Urinary bladder (tissue), 4 donors: ENCODE measurements at places on chromosomes 1 and 21.

- DNase-seq, result no peak
These were observed 118.7 kb upstream of the ZBTB40 start for GRCh38 chr1:22332795-22333499.

DNA sequence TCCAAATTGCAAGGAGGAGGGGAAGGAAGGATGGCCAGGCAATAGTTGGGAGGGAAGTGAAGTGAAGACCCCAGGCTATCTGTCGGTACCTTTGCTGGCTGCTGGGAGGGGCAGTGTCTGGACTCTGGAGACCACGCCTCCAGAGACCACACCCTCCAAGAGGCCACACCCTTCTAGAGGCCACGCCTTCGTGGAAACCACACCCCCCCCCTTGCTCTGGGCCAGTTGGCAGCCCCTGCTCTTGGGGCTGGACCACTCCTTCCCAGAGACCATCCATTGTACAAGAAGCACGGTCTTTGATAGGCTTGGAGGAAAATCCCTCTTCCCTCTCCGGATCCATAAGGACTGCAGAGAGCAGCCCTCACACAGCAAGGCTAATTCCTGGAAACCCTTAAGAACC is 73.1 kb downstream of the RYR2 start:
- no peak for DNase-seq

- no peak for DNase-seq
These were observed 46.2 kb upstream of the SLC44A3 start for GRCh38 chr1:94773931-94774422.

GRCh38 chr1:189217646-189218045 is 1260.0 kb downstream of the BRINP3 start:
- no peak for DNase-seq

DNA sequence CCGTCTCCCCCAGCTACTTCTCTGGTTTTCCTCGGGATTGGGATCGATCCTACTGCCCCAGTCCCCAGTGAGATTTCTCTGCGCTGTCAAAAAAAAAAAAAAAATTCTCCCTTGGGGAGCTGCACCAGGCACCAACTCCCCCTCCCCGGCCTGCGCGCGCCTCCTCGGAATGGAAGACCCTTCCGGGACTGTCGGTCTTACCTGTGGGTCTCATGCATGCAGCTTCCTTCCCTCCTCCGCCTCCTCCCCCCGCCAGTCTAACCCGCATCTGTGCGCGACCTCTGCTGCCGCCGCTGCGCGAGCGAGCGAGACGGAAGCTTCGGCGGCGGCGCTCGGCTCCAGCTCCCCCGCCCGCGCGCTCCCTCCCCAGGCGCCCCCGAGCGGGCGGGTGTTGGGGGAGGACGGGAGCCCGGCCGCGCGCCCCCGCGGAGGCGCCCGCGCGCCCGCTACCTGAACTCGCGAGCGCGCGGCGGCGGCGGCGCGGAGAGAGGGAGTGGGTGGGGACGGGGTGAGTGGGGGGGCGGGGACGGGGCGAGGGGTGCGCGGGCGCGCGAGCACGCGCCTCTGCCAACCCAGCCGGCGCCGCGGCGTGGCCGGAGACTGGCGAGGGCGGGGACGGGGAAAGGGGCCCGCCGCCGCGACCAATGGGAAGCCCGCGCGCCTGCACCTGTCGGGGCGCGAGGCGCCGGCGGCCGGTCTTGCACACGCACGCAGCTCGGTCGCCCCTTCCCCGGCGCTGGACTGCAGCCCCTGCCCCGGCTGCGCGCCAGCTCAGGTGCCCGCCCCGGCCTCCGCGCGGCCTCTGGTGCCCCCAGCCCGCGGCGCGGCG is at the start of gene SUSD4:
TSS of gene SUSD4 (minus strand) at position 321 of the 829 bp plus-strand sequence. CDS start 751 bp downstream, outside the sequence.
- no peak for DNase-seq

- no peak for DNase-seq
These were observed 324.8 kb downstream of the COL11A1 start for GRCh38 chr1:102783487-102783886.

- no peak for DNase-seq
These were observed 244.6 kb upstream of the DMRTA2 start for GRCh38 chr1:50667710-50668356.

DNA sequence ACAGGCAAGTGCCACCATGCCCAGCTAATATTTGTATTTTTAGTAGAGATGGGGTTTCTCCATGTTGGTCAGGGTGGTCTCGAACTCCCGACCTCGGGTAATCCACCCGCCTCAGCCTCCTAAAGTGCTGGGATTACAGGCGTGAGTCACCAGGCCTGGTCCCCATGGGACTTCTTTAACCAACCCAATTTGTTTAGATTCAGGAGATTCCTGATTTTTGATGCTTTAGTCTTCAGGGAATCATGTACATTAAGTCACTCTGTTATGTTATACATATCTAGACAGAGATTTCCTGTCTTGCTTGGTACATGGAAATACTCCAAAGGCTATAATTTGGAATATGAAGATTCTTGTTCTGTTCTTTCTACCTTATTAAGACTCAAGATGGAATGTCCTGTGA is 202.4 kb upstream of the L1TD1 start:
- DNase-seq, result no peak

DNA sequence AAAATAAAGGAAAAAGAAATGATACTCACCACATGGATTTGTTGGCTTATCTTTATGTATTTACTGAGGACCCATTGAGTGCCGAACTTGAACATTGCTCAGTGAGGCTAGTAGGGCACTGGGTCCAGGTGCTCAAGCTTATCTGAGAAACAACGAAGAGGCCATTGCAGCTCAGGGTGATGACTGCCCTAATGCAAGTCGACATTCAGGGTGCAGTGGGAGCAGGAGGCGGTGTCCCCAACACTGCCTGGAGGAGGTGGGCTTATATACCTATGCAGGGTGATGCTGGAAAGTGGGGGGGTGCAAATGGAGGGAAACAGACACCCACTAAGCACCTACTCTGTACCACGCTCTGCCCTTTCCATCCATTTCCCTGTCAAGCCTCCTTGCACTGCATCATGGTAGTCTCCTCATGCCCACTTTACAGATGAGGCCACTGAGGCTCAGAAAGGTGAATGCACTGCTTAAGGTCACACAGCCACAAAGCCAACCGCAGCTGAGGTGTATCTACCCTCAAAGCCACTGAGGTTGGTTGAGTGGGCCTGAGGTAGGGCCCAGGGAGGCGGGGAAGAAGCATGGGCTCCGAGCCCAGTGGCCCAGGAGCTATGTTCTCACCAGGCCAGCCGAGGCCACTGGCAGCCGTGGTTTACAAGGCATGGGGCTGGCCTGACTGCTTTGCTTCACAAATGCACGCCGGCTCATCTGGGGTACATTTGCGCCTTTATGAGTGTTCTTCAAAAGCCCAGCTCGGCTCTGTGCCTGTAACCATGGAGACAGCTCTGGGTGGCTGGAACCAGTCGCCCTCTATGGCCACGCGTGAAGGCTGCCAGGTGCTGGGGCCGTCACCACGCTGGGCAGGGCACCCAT is 103.8 kb downstream of the EPHB2 start:
- DNase-seq, result peak; percentile 70

DNA sequence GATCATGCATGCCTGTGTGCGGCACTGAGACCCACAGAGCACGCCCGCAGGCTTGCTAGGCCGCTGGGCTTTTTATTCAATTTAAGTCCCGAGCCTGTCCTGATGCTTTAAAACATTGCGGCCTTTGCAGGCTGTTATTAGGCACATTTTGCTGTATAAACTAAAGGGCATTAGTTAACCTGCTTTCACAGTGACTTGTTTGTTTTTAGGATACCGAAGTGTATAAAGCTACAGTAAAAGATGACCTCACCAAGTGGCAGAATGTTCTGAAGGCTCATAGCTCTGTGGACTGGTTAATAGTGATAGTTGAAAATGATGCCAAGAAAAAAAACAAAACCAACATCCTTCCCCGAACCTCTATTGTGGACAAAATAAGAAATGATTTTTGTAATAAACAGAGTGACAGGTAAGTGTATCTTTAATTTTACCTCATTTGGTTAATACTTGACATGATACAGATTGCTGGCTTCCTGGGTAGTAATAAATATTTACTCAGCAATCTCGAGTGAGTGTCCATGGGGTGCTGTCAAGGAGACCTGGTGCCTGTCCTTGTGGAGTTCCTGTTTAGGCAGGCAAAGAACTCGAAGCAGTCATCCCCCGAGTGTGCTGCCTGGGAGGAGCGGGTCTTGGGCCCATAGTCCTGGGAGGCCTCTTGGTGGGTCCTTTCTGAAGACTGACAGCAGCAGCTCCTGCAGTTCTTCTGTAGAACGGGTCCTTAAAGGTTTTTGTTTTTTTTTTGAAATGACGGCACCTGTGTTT is 40.1 kb downstream of the TRAPPC10 start:
- no peak for DNase-seq

- no peak for DNase-seq
These were observed 13.9 kb downstream of the PRMT2 start for GRCh38 chr21:46649356-46649755.

- DNase-seq, result no peak
These were observed 8.9 kb downstream of the KCNAB2 start for GRCh38 chr1:6054596-6054995.

- no peak for DNase-seq
These were observed 12.6 kb upstream of the CHI3L2 start for GRCh38 chr1:111214884-111215283.

GRCh38 chr1:209414803-209415329 is 168.6 kb upstream of the CAMK1G start:
- DNase-seq, result no peak

- peak; percentile 40 for DNase-seq
These were observed 5.8 kb downstream of the KISS1 start for GRCh38 chr1:204190212-204191211.

DNA sequence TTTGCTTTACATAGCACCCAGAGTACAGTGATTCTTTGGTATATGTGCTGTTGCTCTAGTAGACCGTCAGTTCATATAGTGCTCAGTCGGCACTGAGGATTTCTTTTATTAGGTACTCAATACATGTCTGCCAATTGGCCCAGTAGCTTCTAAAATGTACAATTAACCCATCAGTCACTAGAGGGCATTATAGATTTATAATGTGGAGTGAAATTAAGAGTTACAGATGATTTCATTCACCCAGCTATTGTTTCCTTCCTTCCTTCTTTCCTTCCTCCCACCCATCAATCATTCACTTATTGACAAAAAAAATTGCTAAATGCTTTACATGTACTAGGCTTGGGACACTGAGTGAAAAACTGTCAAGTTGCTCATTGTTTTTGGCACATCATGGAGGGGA is 263.6 kb upstream of the USP24 start:
- no peak for DNase-seq

DNA sequence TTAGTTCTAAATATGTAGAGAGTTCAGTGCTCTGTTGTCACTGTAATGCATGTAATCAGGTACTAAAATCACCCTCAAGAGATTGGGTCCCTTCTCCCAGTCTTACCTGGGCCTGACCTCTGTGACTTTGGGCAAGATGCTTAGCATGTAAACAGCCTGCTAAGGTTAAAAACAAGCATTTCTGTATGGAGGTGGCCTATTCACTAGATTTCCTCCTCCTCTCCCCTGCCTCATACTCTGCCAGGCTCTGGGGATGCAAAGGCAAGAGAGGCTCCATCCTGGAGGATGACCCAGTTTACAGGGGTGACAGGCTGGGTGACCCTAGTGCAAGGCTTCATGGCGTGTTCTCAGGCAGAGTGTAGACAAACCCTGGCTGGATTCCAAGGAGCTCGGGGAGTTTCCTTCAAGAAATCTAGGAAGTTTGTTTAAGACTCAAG is 28.8 kb downstream of the VANGL2 start:
- DNase-seq, result no peak

DNA sequence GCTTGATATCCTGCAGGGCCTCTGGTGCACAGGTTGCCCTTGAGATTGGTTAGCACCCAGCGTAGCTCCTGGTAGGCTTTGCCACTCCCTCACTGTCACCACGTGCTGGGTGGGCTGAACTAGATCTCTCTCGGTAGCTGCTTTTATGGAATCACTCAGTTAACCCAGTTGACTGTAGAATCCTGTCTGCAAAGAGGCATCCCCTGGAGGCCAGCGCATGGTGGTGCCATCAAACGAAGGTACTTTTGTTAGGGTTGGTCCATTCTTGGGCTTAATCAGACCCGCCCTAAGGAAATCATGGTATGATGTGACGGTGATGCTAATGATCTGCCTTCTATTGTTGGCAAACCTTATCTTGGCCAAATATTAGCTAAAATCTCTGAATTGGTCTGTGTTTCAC is 153.4 kb downstream of the GALNT2 start:
- DNase-seq, result no peak

GRCh38 chr1:111281411-111281810 is 9.2 kb upstream of the CHIA start:
- no peak for DNase-seq

DNA sequence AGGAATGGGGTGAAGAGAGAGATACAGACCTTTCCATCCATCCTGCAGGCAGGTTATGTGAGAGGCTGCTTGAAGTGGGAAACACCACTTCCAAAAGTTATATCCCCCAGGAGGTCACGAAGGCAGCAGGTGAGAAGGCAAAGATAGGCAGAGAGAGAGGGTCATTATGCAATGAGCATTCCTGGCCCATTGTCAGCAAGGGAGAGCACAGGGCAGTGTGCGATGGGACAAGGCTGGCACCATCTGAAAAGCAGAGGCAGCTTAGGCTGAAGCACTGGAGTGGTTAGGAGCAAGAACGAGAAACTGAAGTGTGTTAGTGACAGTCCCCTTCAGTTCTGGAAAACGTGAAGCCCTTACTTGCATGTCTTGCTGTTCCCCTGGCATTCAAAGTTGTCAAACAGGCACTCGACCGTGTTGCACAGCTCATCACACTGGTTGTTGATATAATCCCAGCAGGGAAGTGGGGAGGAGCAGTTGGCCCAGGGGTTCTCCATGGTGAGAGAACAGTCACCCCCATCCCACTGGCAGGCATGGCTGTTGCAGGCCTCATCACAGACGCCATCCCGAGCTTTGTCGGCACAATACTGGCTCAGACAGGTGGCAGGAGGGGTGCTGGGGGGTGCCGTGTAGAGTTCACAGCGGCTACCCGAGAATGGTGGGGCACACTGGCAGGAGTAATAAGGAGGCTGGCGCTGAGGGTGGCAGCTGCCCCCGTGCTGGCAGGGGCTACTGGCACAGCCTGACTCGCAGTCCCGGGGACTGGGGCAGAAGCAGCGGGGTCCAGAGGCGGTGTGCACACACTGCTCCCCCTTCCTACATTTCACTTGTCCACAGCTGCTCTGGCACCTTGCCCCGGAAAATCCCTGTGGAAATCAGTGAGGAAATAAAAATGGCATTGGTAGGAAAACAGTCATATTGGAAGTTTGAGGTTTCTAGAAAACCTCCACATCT is 28.9 kb upstream of the ADAM30 start:
- no peak for DNase-seq
